Testis (tissue), 5 donors: ENCODE measurements at places on chromosomes 5 and 9. TPM values are rescaled to one million over a fixed set of nuclear protein-coding genes. Genes with fewer than 3 reads are reported as not detected.

Gene TRIM41
- polyA plus RNA-seq = 61.5 TPM

- no peak for DNase-seq
Observed at GRCh38 chr5:173236531-173237142, 1.6 kb upstream of the NKX2-5 start.

Gene PAPPA
- polyA plus RNA-seq = 4.1 TPM

DNA sequence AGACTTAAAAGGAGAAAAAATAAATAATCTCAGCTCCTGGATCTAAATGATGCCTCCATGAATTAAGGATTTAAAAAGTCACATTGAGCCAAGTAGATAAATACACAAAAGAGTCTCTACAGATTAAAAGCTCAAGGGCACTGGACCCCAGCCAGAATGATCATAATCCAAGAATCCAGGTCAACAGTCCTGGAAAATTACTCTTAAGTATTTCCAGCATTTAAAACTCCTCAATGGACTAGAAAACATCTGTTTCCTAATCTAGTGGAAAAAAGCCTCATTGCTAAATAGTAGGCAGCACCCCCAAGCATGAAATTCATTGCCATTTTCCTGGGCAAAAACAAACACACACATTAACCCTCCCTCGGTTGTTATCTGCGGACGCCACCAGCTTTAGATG, 96.8 kb downstream of the FRMD3 start:
- no peak for DNase-seq

Gene CNTNAP3B
- 5.9 TPM for polyA plus RNA-seq
